ENCODE measurements at places on chromosomes 16 and 17.

GRCh38 chr16:31351246-31351941 lies 3.6 kb upstream of the ITGAX start:
- DNase-seq: no peak

DNA sequence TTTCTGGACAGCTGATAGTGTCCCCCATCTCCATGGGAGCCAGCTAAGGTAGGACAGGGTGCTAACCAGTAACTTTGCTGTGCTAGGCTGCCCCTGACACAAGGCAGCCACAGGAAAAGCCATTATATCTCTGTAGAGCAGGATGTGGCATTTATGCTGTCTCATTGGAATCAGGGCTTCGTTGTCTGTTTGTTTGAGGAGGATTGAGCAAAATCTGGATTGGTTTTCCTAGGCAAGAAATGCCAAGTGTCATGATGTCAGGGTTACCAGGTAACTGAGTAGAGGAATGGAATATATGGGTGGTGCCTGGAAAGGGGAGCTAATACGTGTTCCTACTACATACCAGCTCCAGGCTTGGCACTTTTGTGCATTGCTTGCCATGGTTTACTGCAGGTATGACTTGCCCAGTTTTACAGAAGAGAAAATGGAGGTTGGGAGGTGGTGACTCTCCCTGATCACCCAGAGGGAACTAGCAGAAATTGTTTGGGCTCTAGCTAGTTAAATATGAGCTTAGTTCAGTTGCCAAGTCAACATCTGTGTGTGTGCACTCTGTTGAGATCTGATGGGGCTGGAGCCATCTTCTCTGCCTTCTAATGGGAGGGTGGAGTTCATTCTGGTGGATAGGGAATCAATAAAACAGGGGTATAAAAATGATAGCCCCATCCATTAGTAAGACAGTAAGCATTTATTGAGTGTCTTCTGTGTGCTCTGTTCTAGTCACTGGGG lies 33.9 kb downstream of the GNAO1 start:
- no peak for DNase-seq

DNA sequence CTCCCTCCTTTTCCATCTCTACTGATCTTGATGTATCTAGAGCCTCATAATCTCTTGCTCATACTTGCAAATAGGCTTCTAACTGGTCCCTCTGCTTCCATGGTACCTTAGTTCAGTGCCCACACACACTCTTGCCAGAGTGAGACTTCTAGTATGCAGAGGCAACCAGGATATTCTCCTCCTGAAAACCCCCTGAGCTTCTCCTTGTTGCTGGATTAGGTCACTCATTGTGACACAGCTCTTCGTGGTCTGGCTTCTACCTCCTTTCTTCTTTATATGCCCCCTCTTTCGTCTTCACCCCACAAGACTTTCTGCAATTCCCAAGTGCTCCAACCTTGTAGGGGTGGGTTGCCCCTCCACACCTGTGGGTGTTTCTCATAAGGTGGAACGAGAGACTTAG lies 2.5 kb upstream of the FAM20A start:
- DNase-seq: no peak

GRCh38 chr17:17851103-17852002 lies 14.6 kb upstream of the SREBF1 start:
- DNase-seq: no peak

- DNase-seq: no peak
Observed at GRCh38 chr17:27496005-27496404, 39.8 kb downstream of the KSR1 start.

DNA sequence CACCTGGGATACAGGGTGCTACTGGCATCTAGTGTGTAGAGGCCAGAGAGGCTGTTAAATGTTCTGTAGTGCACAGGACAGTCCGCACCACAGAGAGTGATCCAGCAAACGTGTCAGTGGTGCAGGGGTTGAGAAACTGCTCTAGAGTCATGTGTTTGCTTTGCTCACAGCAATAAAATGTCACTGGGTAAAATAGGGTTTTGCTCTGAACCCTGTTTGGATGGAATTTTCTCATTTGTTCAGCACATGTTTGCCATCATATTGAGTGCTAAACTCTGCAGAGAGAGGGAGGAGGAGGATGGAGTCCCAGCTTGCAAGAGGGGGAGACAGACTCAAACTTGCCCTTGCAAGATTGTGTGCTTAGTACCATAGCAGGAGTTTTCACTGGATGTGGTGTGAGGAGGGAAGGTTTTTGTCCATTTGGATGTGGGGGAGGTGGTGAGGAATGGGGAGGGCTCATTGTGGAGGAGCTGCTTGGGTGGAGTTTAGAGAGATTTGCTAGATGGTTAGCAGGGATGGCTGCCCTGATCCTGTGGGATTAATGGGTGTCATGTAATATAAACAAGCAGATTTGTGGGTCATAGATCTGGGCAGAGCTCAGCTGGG lies 11.8 kb downstream of the PLCG2 start:
- no peak for DNase-seq

DNA sequence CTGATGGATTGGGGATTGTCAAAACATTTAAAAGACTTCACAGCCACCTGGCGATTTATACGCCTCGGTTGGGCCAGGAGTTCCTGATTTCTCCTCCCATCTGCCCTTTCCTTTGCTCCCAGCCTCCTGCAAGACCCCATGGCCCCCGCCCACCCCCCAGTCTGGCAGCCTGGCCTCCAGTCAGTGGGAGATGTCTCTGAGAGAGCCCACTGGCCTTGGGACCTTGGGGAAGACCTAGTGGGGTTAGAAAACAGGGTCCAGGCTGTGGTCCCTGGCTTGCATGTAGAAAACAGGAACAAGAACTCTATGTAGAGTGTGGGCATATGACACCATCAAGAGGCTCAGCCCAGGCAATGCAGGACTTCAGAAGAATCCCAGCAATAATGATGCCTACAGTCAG lies 209.4 kb upstream of the C16orf82 start:
- no peak for DNase-seq

DNA sequence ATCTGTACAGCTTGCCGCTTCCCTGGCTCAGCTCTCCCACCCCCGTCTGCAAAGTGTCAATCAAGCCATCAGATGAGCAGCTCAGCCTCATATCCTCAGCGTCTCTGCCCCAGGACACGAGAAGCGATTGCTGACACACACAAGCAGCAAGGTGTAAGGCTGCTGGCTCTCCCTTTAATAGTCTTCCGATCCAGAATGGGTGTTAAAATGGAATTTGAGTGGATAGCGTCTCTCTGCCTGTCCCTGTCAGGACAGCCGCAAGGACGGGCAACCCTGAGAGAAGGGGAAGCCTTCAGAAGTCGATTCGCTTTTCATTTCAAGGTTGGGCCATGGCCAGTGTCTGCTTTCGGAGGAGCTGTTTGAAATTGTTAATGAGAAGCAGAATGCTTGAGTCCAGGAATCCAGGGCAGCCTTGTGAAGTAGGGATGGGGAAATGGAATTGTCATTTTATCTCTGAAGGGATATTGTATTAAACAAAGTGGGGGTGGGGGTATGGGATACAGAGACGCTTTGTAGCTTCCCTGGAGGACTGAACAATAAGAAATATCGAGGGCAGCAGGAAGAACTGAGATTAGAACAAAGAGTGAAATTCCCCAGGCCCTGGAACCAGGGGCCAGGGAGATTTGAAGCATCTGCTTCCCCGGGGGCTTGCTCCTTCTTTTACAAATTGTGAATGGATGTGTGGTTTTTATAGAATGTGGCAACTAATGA lies 4.7 kb upstream of the PIPOX start:
- DNase-seq: no peak

GRCh38 chr16:58883131-58883530 lies 149.0 kb upstream of the GOT2 start:
- DNase-seq: no peak

DNA sequence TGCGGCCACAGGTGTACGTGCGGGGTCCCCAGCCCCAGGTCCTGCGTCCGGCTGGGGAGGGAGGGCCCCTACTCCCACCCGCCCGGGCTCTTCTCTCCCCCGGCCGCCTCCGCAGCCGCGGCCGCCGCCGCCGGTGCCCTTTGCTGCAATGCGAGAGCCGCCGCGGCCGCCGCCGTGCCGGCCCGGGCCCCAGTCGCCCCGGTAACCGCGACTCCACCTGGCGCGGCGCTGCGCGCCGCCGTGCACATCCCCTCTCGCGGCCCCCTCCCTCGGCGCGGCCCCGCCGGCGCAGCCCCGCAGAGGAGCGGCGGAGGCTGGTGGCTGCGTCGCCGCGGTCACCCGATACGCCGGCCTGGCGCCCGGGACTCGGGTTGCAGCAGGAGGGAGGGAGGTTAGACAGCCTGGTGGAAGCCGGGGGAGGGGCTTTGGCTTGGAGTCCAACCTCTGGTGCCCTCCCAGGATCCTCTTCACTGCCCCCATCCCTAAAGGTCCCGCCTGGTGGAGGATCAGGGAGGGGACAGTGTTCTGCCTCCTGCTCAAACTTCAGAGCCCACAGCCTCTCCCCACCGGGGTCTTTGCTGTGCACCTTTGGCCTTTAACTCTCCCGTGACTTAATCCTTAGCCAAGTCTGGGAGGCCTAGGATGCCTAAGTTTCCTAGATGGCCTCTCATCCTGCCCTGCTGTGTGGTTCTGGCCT lies 32.9 kb downstream of the SRCIN1 start:
- DNase-seq: no peak

GRCh38 chr17:56908001-56908542 lies 5.8 kb downstream of the TRIM25 start:
- peak; percentile 34 for DNase-seq

- no peak for DNase-seq
Observed at GRCh38 chr16:27870116-27870798, 193.3 kb downstream of the GSG1L start.

DNA sequence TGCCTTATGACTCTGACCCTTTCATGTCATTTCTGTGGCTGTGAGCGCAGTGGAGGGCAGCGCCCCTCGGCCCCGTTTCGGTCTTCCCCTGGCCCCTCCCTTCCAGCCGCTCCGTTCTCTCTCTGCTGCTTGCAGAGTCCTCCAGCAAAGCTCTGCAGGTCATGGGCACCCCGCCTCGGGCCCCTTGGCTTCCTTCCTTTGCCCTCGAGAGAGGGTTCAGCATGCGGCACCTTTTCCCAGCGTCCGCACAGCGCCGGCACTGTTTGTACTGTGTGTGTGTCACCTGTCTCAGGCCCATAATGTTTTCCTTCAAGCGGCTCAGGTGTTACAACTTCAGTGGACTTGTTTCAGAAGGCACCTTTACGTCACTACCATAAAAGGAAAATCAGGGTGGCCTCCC lies 98.5 kb downstream of the RAP1GAP2 start:
- no peak for DNase-seq

GRCh38 chr17:37116671-37117185 lies 168.0 kb downstream of the AATF start:
- DNase-seq: no peak

DNA sequence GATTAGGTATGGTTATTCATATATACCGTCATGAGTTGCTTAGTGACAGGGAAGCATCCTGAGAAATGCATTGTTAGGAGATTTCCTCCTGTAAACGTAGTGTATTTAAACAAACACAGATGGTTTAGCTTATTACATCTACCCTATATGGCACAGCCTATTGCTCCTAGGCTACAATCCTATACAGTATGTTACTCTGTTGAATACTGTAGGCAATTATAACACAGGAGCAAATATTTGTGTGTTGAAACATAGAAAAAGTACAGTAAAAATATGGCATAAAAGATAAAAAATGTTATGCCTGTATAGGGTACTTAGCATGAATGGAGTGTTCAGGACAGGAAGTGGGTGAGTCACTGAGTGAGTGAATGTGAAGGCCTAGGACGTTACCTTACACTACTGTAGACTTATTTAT lies 157.7 kb downstream of the CDH11 start:
- DNase-seq: no peak

GRCh38 chr16:16083421-16084156 lies 134.2 kb downstream of the ABCC1 start:
- DNase-seq: peak; percentile 32

GRCh38 chr16:85916141-85916890 lies 17.4 kb downstream of the IRF8 start:
- no peak for DNase-seq

DNA sequence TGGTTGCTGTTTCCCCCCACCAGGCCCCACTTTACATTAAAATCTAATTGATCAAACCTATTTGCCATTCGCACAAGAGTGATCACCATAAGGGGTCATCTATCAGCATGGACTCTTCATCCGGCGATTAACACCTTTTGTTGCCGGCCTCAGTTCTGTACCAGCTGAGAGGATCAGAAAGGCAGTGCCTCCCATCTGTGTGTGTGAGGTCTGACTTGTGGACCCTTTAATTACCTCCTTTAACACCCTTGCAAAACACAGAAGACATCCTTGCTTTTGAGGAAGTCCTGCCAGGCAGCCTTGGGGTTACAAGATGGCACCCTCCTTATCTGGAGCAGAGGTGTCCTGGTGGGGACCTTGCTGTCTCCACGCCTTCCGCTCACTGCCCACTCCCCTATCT lies 77.2 kb upstream of the IRX3 start:
- no peak for DNase-seq

DNA sequence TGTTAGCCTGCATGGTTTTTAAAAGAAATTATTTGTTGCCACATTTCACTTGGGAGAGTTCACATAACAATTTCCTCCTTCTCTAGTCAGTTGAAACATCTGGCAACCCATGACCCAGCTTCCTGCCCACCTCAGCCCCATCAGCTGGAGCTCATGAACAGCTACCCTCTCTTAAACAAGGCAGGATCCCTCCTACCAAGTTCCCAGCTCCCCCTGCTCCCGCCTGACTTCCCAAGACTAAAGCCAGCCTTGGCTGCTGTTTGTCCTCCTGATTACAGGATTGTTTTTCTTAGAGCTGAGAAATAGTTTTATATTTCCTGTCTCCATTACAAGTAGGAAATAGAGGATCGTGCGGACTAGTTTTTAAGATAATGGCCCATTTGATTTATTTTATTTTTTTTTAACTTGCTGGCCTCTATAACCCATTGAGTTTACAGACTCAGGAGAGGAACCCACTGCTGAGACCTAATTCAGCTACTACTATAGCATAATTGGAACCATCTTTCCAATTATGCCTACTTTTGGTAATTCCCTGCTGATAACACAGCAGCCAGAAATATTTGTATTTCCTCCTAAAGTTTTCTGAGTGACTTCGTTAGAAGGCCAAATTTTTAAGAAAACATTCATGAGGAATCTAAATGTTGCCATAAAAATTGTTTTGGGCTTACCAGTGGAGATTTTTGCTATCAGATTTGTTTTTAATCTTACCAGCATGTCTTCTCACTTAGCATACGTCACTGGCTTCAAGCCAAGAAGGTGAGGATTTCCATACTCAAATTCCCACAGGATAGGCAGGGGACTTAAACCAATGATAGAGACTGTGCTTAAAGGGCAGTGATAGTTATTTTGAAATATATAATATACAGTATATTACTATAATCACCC lies 90.0 kb downstream of the ELAC2 start:
- DNase-seq: no peak
